NCI-H345 (cell line): ENCODE measurements at places on chromosomes 16 and 17.

DNA sequence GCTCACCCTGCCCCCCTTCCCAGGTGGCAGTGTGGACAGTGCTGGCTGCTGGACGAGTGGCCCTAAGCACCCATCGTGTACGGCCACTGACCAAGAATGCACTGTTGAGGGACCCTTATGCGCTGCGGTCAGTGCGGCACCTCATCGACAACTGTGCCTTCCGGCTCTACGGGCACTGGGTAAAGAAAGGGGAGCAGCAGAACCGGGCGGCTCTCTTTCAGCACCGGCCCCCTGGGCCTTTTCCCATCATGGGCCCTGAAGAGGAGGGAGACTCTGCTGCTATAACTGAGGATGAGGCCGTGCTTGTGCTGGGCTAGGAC lies 5.1 kb downstream of the CFAP119 start:
- no peak for DNase-seq

- peak; percentile 70 for DNase-seq
Observed at GRCh38 chr16:81650982-81651562, 128.0 kb upstream of the PLCG2 start.

- DNase-seq: no peak
Observed at GRCh38 chr17:41413982-41414381, 10.4 kb downstream of the KRT37 start.

GRCh38 chr16:20613481-20614185 lies 37.5 kb upstream of the ACSM2B start:
- DNase-seq: peak; percentile 64

DNA sequence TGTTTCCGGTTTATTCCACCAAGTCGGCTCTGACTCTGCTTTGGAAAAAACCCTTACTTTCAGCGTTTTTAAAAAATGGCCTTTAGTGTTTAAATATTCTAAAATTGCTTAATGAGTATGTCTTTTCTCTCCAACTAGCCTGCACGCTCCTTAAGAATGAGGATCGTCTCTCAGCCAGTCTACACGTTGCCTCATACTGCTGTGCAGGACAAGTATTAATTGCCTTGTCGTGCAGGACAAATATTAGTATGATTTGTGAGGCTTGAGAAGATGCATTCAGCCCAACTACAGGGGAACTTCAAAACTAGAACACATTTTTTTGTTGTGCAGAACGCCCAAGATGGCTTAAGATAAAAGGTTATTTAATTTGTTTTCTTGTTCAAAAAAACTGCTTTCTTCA lies 61.2 kb downstream of the MARCHF10 start:
- DNase-seq: no peak

- no peak for DNase-seq
Observed at GRCh38 chr16:53084746-53085334, 30.0 kb downstream of the CHD9 start.

GRCh38 chr16:26709175-26709574 lies 357.6 kb upstream of the C16orf82 start:
- DNase-seq: no peak

- DNase-seq: no peak
Observed at GRCh38 chr17:42493319-42493718, 34.6 kb downstream of the ATP6V0A1 start.

GRCh38 chr16:76121636-76122035 lies 155.6 kb upstream of the CNTNAP4 start:
- DNase-seq: no peak

DNA sequence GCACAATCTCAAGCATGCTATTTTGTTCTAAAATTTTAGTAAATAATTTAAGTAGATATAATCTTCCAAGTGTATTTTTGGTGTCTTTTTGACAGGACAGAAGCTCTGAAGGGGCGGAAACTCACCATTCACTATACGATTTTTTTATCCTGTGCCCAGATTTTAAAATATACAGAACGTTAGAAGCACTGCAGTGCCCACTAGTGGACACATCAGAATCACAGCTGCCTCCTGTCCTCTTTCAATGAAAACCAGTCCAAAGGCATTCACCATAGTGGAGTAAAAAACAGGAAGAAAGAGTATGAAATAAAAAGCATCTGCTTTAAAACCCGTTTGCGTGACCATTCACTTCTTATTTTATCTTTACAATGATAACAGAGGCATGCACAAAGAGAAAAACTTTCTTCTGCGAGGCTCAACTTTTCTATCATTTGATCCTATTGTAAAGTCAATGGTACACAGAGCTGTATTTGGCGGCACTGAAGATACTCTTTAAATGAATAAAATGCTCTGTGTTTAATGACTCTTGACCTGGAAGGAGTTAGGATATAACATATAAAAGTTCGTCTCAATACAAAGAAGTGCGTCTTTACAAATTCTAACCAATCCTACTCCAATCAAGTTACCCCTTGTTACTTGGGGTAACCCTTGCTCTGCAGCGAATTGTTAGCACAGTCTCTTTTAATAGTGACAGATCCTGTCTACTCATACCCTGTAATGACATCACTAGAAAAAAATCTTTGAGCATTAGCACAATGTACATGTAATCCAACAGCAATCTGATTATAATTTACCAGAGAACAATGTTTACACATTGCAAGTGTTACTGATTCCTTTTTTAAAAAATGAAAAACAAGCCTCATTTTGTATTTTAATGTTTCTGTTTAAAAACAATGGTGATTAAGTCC lies 339.8 kb upstream of the PSMD7 start:
- DNase-seq: peak; percentile 42

GRCh38 chr17:83078378-83079351 lies 744 bp upstream of the METRNL start:
- DNase-seq: peak; percentile 48

DNA sequence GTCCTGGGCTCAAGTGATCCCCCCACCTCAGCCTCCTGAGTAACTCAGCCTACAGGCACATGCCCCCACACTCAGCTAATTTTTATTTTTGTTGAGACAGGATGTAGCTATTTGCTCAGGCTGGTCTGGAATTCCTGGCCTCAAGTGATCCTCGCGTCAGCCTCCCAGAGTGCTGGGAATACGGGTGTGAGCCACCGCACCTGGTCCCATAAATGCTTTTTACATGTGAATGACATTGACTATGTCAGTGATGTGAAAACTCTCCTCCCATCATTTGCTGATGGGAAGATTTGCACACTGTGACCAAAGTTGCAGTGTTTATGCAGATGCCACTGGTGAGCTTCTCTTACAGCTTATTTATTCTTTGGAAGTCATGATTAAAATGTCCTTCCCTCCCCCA lies 15.0 kb downstream of the PLCD3 start:
- no peak for DNase-seq

- DNase-seq: peak; percentile 87
Observed at GRCh38 chr17:75645501-75645888, 12.3 kb downstream of the SMIM5 start.

DNA sequence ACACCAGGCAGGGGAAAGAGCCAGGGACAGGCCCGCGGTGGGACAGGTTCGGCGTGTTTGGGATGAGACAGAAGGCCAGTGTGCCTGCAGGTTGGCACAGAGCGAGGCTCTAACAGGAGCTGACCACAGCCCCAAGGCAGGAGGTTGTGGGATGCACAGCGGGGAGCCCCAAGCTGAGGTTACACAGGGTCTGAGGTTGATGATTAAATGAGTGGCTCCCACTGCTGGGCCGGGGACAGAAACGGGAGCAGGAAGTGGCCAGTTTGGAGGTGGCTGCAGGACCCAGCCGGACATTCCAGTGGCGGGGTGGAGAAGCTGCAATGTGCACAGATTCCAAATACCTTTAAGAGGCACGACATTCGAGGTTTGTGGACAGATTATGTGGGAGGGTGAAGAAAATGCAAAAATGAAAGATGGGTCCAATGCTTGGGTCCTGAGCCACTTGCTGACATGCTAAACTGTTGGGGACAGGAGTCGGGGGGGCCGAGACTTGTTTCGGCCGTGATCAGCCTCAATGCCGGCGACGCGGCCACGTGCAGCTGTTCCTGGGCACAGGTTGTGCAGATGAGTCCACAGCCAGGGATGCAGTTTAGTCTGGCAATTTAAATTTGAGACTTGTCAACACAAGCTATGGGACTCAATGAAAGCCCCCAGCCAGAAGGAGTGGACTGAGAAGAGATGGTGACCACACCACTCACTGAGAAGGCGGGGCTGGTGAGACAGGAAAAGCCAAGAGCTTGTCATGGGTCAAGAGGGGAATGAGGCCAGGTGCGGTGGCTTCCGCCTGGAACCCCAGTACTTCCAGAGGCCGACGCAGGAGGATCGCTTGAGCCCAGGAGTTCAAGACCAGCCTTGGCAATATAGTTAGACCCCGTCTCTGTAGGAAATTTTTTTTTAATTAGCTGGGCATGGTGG lies 8.7 kb downstream of the ENPP7 start:
- no peak for DNase-seq

GRCh38 chr17:32206861-32207260 lies 58.8 kb upstream of the RHBDL3 start:
- no peak for DNase-seq

DNA sequence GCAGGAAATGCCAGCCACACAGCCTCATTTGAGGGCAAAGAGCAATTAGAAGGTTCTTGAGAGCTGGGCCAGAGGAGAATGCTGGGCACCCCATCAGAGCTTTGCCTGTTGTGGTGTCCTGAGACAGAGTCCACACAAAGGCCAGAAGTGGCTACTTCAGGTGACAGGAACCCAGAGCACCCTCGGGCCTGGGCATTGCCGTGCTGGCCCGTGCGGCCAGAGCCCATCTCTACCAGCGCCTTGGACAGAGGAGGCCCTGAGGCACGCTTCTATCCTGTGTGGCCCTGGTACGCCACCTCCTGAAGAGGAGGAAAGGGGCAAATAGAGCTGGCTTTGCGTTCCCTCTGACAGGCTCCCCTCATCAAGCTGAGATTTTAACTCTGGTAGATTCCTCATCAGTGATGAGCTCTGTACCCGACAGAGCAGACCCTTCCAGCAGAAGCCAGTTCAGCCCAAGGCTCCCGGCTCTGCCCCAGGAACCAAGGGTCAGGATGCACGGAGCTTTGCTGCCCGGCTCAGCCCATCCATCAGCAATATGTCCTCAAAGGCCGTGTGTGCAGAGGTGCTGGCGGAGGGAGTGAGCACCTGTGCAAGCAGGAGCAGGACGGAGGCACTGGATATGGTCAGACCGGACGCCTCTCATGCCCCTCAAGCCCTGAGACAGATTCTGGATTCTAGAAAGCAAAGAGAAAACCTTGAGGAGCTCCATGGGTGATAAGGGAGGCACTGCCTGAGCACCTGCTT lies 3.4 kb upstream of the RASD1 start:
- no peak for DNase-seq

DNA sequence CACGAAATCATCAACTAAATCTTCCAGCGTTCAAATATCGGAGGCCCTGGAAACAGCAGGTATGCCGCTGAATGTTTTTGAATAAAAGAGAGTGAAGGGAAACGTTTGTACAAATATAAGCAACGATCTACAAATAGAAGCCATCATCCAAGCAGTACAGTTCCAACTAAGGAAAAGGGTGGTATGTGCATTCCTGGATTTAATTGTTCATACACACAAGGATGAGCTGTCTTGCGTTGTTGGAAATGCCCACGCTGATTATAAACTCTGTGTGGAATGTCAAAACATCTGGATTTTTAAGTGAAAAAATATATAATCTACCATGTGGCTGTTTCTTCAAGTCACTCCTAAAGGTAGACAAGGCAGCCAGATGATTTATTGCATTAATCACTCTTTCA lies 191.8 kb upstream of the HSBP1 start:
- no peak for DNase-seq

- DNase-seq: no peak
Observed at GRCh38 chr16:2910441-2910969, 1.2 kb upstream of the FLYWCH1 start.

- DNase-seq: no peak
Observed at GRCh38 chr16:23105309-23105708, 43.9 kb downstream of the USP31 start.

DNA sequence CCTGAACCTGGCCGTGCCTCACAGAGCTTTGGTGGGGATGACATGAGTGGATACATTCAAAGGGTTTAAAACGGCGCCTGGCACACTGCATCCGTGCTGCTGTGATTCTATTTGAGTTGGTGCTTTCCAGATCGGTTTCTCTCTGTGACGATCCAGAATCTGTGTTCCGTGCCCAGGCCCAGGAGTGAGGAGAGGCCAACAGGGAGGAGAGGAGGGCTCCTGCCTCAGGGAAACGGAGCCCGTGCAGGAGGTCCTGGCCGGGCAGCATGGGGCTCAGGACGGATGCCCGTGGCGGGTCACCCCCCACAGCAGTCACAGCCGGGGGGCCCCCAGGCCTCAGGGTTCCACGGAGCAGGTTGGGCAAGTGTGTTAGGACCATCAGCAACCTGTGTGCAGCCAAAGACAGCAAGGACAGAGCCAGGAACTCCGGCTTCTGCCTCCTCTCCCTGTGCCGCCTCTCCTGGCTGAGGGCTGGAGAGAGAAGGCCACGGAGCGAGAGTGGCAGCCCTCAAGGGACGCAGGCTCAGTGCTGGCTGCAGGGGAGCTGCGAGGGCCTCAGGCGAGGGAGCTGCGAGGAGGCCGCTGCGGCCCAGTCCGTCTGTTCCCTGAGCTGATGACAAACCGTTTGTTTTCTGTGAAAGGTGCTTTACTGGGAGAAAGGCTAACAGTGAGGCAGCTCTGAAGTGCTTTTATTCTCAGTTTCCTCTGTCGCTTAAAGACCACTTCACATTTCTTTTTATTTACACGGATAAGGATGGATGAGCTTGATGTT lies 99.3 kb downstream of the METRNL start:
- DNase-seq: peak; percentile 98

GRCh38 chr17:75338335-75338734 lies 49.1 kb upstream of the SLC25A19 start:
- no peak for DNase-seq

- DNase-seq: no peak
Observed at GRCh38 chr17:49372425-49372824, 10.4 kb upstream of the ZNF652 start.

GRCh38 chr16:85484347-85485300 lies 128.5 kb upstream of the GSE1 start:
- DNase-seq: peak; percentile 94

DNA sequence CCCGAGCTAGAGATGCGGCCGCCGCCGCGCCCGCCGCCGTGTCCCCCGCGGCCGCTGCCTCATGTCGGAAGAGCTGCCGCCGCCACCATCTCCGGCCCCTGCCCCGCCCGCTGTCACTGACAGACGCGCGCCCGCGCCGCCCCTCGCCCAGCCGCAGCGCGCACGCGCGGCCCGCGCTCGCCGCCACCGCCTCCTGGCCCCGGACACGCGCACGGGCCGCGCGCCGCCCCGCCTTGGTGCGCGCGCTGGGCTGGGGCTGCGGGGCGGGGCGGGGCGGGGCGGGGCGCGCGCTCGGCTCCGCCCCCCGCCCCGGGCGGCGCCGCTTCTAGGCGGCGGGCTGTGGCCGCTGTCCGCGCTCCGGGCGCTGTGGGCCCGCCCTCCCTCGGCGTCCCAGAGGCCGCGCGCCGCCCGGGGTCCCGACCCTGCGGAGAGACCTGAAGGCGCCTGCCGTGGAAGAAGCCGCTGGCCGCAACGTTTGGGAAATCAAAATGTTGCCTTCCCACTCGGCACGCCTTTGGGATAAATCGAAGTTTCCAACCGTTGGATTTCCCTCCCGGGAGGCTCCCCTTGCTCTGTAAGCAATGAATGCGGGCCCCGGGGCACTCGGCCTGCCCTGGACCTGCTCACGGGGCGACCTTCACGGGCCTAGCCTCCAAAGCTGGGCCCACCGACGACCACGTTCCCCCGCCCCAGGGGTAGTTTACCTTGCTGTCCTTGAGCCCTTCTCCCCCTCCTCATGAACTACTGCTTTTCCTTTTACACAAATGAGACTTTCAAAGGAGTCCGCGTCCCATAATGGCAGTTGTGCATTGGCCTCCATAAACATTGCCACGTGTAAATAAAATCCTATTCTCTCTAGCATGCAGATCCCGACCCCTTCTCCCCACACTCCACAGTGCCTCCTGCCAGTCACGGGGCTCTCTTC lies at the start of gene ADCY9:
TSS of gene ADCY9 (minus strand) at position 118 of the 925 bp plus-strand sequence. CDS start 1,000 bp downstream, outside the sequence.
- DNase-seq: peak; percentile 90
